CD4-positive, alpha-beta T cell treated with Interleukin-1 beta for 1 hour (primary cell): ENCODE measurements at places on chromosomes 1 and 21.
A peak's percentile ranks its signal among the peaks of the same experiment; 100 is the strongest.

DNA sequence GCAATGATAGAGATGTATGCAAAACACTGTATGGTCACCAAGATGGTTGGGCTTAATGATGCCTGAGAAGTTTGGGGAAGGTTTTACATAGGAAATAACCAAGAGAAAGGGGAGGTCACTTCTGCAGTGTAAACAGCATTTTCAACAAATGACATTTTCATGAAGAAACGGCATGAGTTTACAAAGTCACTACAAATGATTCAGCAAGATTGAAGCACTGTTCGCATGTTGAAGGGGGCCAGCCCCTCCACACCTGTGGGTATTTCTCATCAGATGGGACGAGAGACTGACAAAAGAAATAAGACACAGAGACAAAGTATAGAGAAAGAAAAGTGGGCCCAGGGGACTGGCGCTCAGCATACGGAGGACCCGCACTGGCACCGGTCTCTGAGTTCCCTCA lies 234.1 kb upstream of the POGK start:
- DNase-seq, result no peak

- peak; percentile 78 for DNase-seq
Measured at GRCh38 chr1:6440198-6441126, 15.9 kb downstream of the ESPN start.

DNA sequence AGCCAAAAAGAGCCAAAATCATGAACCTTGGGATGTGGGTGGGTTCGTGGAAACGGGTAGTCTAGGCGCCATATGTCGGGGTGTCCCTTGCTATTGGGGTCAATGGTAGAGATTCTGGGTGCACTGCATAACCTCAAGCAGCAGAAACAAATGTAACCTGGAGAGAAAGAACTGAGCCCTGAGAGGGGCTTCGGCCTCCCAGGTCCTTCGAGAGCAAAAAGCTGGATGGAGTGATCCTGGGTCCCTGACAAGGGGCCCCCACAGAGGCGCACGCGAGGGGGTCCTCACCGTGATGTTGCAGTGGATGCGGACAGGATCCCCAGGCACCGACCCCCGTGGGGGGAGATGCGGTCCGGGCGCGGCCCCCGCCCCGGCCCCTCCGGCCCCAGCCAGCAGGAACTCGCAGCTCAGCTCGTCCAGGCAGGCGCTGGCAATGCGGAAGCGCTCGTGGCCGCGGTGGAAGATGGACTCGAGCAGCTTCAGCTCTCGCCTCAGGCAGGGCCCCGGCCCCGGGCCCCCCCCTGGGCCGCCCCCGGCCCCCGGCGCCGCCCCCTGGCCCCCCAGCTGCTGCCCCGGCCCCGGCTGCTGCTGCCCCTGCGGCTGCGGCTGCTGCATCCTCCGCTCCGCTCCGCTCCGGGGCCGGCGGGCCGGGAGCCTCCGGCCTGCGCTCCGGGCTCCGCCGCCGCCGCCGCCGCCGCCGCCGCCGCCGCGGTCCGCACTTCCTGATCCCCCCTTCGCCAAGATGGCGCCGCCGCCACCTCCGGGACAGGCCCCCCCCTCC lies at the start of gene UBE2Q1:
Gene UBE2Q1 (minus strand): TSS at position 724 of the 781 bp plus-strand sequence. CDS start 109 bp downstream, at position 615.
- peak; percentile 44 for DNase-seq

DNA sequence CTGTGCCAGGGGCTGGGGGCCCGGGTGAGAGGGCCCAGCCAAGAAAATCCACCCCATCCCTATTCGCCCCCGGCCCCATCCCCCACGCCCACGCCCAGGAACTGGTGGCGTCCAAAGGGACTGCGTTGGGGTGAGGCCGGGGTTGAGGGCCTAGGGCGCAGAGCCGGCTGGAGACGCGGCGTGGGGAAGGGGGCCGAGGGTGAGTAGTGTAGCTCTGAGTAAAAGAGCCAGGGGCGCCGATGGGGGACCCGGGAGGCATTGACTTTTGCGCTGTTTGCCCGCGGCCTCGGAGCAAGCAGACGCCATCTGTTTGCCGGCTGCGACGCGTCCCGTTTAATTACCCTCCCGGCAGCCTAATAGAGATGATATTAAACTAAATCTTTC lies 3.5 kb upstream of the DMRTA2 start:
- no peak for DNase-seq

DNA sequence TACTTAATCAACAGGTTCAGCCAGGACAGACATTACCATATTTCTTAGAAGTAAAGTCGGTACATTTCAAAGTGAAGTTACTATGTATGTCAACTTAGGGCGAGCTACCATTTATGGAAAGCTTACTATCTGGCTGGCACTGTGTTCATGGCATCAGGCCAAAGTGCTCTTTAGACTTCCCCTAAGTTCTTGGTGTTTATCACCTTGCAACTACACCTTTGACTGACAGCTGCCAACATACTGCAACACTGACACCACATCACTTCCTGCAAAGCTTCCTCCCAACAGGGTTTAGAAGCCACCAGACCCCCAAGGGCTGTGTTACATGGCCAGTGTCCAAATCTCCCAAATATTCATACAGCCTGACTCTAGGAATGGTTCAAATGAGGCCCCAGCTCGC lies 61.0 kb downstream of the TIAM1 start:
- DNase-seq, result peak; percentile 29

GRCh38 chr1:111856411-111857185 lies 100.9 kb downstream of the DDX20 start:
- no peak for DNase-seq

GRCh38 chr1:17791480-17791879 lies 36.3 kb downstream of the ACTL8 start:
- no peak for DNase-seq

- DNase-seq, result peak; percentile 56
Measured at GRCh38 chr1:155005076-155006011, 2.7 kb downstream of the ZBTB7B start.

DNA sequence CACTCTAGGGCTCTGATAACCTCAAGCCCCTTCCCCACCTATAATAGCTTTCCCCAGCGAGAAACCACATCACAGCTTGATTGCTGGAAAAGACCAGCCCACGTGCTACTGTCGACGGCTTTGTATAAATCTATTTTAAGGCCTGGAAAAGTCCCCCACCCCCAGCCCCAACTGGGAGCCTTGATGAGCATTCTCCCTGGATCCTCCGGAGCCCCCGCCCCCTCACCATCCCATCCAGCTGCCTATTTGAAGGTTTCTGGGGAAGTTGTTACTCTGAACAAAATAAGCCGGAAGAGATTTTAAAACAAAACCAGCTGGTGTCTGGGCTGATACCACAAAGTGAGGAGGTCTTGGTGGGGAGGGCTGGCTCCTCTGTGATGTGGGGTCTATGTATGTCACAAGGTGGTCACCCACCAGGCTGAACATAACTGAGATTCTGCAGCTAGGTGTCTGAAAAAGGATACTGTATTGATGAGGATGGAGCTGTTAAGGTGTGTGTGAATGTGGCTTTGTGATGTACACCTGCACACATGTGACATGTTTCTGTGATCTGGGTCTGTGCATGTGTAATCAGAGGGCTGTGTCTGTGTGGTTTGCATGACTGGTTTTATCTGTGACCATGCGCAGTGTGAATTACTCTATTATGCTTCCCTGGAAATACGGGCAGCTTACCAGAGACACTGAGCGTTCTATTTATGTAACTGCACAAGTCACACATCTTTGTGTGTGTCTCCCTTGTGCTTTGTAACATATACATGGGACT lies 25.0 kb downstream of the RIMS3 start:
- DNase-seq, result no peak

GRCh38 chr1:25747046-25747719 lies 52.8 kb upstream of the SELENON start:
- no peak for DNase-seq

DNA sequence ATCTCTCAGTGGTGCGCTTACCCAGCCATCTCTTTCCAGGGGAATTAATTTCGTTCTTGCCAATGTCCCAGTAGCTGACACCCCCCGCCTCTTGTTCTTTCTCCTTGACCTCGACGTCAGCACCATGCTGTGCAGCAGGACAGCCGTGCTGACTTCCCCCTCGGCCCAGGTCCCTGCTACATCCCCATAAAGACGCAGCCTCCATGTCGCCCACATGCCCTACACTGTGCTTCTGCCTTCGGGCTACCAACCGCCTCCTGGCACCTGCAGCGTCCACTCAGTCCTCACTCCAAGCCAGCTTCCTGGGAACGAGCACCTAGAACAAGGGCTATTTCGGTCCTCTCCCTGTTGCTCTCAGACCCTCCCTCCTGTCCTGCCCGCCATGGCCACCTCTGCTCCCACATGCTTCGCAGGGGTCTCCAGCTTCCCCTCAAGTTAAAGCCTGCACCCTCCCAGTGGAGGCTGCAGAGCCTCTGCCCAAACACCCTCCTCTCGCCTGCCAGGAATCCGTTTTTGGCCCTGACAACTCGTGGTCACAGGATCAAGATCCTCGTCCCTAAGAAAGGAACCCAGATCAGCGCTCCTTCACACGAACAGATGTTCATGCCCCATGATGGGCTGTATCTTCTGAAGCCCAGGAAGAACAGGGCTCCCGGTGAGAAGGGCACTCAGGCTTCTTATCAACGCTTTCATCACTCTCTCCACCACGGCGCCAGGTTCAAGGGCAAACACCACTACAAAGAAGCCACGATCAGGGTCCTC lies 109.7 kb downstream of the NPHP4 start:
- DNase-seq, result no peak

DNA sequence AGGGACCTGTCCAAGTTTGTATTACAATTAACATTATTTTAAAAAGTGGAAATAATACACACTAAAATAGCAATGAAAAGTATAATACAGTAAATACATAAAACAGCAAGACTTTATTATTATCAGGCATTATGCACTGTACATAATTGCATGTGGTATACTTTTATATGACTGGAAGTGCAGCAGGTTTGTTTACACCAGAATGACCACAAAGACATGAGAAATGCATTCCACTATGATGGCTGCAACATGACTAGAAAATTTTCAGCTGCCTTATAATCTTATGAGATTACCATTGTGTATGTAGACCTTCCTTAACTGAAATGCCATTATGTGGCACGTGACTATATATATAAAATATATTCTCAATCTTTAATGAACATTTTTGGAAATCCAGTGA lies 1699.6 kb downstream of the KCNT2 start:
- DNase-seq, result no peak

- no peak for DNase-seq
Measured at GRCh38 chr1:232876506-232877364, 71.5 kb downstream of the MAP10 start.

GRCh38 chr1:177505905-177506590 lies 335.3 kb downstream of the BRINP2 start:
- DNase-seq, result no peak

DNA sequence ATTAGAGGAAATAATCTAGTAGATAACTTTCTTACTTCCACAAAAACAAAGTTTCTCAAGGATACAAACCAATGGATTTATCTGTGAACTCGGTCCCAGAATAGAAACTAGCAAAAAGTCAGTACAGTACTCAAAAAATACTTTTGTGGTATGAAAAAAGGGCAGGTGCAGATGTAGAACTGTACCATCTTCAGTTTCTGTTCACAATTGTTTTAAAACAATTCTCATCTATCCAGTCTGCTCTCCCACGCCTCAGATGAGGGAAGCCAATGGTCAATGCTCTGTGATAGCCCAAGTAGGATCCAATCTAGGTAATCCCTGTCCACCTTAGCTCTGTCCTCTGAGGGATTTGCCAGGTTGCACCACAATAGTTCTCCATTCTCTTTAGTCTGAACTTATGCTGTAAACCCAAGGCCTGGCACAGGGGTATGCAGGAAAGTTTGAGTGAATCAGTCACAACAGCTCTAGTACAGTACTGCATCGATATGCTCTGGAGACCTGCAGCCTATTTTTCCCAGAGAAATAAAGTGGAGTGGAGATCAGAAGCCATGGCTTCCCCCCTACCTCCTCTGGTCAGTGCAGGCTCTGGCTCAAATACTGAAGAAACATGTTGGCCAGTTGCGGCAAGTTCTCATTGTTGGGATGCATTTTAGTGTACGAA lies 1.4 kb downstream of the KTI12 start:
- no peak for DNase-seq

- no peak for DNase-seq
Measured at GRCh38 chr1:89779151-89779940, 41.5 kb upstream of the LRRC8D start.

DNA sequence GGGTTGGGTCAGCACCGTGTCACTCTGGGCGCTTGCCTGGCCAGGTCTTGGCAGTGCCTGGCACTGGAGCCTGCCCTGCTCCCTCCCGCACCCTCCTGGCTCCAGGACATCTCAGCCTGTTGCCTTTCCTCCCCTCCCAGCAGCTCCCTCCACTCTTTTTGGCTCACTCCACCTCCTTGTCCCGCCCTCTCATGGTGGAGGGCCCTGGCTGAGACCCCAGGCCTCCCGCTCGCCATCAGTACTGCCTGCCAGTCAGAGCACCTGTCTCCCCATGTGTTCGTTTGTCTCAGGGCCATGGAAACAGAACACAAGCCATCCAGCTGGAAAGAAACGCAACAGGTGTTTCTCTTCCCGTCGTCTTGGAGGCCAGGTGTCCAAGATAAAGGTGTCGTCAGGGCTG lies 61.0 kb downstream of the B3GALT5 start:
- no peak for DNase-seq

GRCh38 chr1:19495000-19495656 lies 9.8 kb upstream of the CAPZB start:
- DNase-seq, result no peak

DNA sequence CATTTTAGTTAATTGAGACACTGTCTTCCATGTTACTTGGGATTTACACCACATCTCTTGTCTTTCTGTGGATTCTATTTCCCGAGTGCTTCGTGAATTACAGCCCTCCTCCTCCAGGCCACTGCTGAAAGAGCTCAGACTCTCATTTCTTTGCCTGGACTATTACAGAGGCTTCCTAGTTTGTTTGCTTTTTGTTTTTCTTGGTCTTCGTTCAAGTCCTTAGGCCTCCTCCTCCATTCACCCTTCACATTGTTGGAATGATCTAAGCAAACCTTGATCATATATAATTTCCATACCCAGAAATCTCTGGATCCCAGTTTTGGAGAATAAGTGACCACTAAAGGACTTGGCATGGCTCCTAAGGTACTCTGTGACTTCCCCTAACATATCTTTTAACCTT lies 94.1 kb downstream of the CNIH3 start:
- DNase-seq, result no peak

DNA sequence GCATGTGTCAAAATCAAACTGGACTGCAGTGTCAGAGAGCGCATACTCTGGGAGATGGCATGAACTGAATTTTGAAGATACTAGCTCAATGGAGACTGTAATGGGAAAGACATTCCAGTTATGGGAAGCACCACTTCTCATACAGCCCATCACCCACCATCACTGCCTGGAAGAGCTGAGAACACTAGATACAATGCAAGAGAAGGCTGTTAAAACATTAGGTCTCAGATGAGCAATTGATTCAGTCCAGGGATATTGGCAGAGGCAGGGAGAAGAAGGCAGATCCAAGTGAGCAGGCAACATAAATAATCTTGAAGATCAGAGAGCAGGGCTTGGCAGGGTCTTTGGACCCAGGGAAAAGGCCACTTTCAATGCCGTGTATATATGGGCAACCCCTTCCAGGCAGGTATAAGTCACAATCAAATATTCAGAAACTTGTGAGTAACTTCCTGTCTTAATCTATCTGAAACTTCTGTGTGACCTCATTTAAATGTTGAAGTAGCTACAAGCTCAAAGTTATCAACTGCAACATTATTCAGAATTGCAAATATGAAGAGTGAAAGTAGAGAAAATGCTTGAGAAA lies 290.3 kb upstream of the SGIP1 start:
- DNase-seq, result no peak
